Prostate gland (tissue), 2 donors: ENCODE measurements at places on chromosomes 1 and 21.

DNA sequence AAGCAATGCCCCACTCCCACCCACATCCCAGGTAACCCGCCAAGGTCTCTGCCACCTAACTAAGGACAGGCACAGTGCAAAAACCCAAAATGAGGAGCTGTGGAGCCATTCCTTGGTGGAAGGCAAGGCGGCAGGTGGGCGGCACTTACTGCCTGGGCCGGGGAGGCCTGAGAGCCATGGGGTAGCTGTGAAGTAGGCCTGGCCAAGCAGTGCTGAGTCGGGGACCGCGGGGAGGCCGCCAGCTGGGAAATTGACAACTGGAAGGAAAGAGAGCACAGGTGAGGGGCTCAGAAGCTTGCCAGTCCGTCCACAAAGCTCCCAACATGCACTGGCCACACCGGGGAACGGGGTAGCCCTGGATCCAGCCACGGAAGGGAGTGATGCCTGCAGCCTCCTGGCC is 85.3 kb downstream of the NPHP4 start:
- no peak for DNase-seq

DNA sequence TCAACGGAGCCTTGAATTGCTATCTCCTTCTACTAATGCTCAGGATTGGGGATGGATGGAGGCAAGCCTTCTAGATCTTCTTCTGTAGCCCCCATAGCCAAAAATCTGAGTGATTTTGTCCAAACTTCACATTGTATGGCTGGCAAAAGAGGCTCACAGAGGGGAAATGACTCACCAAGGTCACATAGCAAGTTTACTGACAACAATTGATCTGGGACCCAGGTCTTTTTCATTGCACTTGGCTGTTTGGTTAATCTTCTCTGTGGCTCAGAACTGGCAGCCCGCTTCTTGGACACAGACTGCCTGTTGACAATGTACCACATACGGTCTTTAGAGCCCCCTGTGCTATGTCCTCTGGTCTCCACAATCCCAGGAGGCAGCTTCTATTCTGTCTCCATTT is 3.0 kb upstream of the LACTBL1 start:
- DNase-seq = no peak

GRCh38 chr21:32065654-32066053 is 192.8 kb downstream of the HUNK start:
- DNase-seq = no peak

GRCh38 chr1:224113918-224114786 is at the start of gene FBXO28:
FBXO28 (plus strand) TSS chr1:224114111; CDS start chr1:224114130, 19 bp downstream.
- DNase-seq = peak; percentile 95

- no peak for DNase-seq
Measured at GRCh38 chr1:69519006-69519405, 48.7 kb upstream of the LRRC7 start.

DNA sequence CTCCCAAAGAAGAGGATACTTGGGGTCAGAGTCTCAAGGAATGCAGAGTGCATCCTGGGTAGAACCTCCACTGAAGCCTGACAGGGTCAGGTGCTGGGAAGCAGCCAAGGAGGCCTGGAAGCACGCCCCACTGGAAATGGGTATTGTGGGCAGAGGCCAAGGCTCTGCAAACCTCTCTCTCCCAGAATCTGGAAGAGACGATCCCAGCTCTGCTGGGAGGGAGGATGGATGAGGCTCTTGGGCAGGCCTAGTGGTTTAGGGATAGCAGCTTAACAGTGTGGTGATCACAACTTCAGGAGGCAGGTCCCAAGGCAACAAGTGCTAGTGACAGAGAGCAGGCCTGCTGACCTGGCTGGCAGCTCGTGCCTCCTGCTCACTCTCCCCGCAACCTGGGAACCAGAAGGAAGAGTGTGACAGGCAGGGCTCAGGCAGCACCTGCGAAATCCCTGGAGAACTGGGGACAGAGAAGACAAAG is 641.0 kb downstream of the PLPP3 start:
- DNase-seq = no peak

GRCh38 chr21:41847066-41847804 is 31.9 kb downstream of the PRDM15 start:
- no peak for DNase-seq
